GM12878 (cell line): ENCODE measurements at places on chromosomes 4 and X.

- DNase-seq: no peak
Measured at GRCh38 chr4:138158746-138159297, 83.3 kb downstream of the SLC7A11 start.

DNA sequence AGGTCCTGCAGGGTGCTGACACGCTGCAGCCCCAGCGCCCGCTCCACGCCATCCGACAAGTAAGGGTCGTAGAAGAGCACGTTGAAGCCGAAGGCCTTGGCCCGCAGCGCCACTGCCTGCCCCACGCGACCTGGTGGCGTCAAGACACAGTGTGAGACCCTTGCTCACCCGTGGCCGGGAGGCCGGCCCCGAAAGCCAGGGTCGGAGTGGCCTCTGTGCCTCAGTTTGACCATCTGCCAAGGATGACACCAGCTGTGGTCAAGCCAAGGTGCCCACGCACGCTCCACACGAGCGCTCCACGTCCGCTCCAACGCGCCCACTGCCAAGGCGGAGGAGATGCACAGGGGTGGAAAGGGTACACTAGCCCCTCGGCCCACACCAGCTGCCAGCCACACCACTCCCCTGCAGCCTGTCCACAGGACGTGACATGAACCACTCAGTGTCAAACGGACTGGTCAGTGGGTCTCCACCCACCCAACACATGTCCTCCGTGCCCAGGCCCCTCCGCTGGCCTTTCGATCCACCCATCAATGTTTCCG is 32.8 kb downstream of the CTBP1 start:
- DNase-seq: no peak

GRCh38 chr4:72209600-72209999 is 177.8 kb downstream of the NPFFR2 start:
- no peak for DNase-seq

DNA sequence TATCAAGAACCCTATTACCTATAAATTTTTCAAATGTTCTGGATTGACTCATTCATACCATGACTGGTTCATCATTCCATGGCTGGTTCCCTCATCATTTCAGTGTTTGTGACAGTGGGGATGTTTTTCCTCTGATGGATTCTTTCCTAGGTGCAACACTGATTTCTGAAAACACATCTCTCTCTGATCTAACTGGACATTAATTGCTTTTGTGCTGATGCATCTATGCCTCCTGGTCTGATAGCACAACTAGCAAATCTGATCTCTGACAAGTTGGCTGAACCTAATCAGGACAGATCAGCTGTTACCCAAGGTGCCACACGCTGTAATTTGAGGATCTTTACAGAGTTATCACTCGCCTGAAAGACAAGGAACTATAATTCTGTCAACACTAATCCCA is 140.2 kb downstream of the LDB2 start:
- DNase-seq: no peak
